ENCODE measurements at places on chromosomes 6 and 20. TPM values are rescaled to one million over a fixed set of nuclear protein-coding genes. Genes with fewer than 3 reads are reported as not detected.

Gene MUC21
- polyA plus RNA-seq: 1.6 TPM

Gene ILRUN
- polyA plus RNA-seq: 40.6 TPM

Gene NOP56
- polyA plus RNA-seq: 87.8 TPM

Gene MAS1
- polyA plus RNA-seq: not detected

Gene CRISP2
- 0.38 TPM for polyA plus RNA-seq

Gene SAMD10
- 6.3 TPM for polyA plus RNA-seq

Gene HLA-DOA
- polyA plus RNA-seq: 0.92 TPM

Gene ULBP2
- 0.43 TPM for polyA plus RNA-seq

Gene ASF1A
- polyA plus RNA-seq: 15.1 TPM

Gene WDR27
- 22.8 TPM for polyA plus RNA-seq

Gene C4A
- 92.9 TPM for polyA plus RNA-seq

Gene SDCBP2
- 297 TPM for polyA plus RNA-seq

Gene XKR7
- polyA plus RNA-seq: not detected

Gene SNAP91
- polyA plus RNA-seq: 0.12 TPM

Gene HCRTR2
- polyA plus RNA-seq: not detected

Gene TNFRSF6B
- 9.5 TPM for polyA plus RNA-seq

Gene ADRM1
- 91.3 TPM for polyA plus RNA-seq

Gene CDH22
- 0.19 TPM for polyA plus RNA-seq

Gene FOXA2
- polyA plus RNA-seq: 32.7 TPM
